ENCODE measurements at places on chromosomes 1 and 21.

- no peak for DNase-seq
Measured at GRCh38 chr1:47676311-47677054, 238.6 kb downstream of the FOXD2 start.

- DNase-seq = no peak
Measured at GRCh38 chr1:98493469-98493868, 168.1 kb upstream of the SNX7 start.

DNA sequence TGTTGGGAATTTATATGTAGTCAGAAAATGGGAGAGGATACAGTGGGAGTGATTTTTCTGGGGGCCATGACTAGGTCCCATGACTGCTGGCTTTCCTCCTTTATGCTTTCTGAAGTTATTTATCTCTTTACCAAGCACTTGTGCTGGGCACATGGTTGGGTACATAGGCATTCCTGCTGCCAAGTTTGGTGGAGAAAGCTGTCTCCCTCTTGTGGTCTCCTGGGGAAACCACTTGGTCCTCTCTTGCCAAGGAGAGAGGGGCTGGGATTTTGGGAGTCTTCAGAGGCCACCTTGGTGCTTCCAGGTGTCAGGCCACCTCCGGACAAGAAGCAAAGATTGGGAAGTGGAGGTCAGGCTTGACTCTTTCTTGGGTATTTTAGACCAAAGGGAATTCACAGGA is 120.2 kb upstream of the KCNE2 start:
- peak; percentile 29 for DNase-seq

- DNase-seq = no peak
Measured at GRCh38 chr1:180179162-180179957, 24.7 kb downstream of the QSOX1 start.

DNA sequence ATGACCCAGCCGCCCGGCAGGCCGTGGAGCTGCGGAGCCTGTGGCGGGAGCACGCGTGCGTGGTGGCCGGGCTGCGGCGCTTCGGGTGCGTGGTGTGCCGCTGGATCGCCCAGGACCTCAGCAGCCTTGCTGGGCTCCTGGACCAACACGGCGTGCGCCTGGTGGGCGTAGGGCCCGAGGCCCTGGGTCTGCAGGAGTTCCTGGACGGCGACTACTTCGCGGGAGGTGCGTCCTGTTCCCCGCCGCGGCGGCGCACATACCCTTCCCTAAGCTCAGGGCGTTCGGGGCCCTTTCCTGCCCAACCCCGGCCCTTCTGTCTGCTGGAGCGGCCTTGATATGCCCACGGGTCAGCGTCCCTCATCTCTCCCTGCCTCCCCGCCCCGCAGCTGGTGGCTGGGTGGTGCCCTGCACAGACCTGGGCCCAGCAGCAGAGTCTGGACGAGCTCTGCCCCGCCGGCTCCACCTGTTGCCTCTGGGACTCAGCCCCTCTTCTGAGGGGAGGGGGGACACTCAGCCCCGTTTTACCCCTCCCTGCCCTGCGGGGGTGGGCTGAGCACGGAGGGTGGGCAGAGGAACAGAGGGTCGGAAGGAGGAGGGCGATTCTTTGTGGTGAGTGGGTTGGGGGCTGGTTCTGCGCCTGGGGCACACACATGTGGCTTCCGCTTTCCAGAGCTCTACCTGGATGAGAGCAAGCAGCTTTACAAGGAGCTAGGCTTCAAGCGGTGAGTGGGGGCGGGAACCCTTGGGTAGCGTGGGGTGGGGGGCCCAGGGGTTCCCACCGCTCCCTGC is 688 bp downstream of the PRXL2B start:
- DNase-seq = no peak

DNA sequence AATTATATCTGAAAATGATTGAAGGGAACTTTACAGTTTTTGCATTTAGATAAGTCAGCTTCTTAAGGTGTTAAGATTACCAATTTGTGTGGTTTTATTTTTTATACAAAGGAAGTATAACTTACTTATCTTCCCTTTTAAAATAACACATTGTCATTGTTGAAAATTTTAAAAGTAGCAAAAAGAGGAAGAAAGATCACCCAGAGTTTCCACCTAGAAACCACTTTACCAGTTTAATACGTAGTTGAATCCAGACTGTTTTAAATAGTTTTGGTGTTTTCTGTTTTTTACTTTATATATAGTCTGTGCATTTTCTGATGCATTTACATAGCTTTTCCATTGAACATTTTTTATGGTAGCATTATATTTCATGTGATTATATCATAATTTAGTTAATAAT is 6.1 kb downstream of the CCDC18 start:
- DNase-seq = no peak

- DNase-seq = no peak
Measured at GRCh38 chr1:106173101-106173500, 883.4 kb upstream of the PRMT6 start.

DNA sequence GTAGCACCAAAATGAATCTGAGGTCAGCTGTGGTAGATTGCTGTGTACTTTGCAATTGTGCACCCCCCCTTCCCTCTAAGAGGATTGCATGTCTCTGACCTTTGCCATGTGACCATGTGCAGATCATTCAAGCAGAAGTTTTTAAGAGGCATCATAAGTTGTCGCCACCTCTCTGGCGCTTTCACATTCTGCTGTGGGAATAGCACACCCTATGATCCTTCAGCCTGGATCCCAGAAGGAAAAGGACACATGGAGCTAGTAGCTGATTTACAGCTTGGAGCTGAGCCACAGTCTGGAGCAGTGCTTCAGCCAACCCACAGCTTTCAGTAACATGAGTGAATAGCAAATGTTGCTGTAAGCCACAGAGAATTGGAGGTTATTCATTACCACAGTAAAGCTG is 158.5 kb downstream of the TSEN15 start:
- DNase-seq = no peak

DNA sequence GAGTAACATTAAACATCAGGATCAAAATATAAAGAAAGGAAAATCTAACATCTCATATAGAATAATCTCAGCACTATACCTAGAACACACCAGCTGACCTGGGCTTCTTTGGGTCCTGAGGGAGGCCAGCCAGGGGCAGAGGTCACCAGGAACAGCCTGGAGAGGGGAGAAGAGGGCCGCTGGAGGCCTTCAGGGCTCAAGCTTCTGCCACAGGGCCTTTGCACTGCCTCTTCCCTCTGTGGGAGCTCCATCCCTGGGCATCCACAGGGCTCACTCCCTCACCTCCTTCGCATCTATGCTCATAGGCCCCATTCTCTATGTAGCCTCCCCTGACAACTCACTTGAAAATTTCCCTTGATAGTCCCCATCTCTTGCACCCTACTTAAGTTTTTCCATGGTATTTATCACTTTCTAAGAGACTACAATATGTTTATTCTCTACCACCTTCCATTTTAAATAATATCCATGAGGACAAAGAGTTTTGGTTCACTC is 73.9 kb downstream of the HIVEP3 start:
- no peak for DNase-seq

- DNase-seq = no peak
Measured at GRCh38 chr1:118300808-118301207, 115.8 kb upstream of the SPAG17 start.

DNA sequence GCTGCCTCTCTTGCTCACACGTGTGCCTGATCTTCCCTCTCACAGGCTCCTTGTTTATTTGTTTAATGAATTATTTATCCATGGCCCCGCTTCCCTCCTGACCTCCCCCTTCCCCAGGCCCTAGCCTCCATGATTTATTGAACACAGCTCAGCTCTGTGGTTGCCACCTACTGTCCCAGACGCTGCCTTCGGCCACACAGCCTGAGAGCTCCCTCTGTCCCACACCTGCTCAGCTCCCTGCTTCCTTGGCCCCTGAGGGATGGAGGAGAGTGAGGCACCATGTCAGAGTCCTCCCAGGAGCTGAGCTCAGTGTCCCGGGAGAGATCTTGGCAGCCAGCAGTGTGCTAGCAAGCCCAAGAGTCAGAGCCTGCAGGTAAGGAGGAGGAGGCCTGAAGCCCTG is 3.1 kb upstream of the EFNA3 start:
- DNase-seq = no peak

DNA sequence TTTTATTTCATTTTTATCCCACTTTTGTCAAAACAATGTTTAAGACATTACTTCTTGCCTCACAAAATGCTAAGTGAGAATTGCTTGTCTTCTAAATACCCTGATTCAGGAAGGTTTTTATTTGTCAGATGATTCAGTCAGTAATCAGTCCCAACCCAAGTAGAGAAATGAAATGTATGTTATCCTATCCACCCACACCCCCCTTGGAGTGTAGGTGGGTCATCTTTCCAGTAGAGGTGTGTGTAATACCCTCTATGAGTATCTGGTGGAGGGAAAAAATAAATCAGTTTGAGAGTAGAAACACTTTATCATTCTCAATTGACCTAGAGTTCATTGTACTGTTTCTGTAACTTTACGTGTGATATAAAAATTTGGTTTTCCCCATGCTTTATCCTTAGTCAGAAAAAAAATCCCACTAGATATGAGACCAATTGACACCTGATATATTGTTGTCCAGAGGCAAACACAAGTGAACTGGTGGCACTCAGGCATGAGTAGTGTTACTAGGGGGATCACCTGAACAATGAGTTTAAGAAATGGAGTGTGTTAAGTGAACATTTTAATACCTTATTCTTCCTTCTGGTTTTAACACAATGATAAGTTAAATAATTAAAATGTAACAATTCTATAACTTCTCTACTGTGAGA is 153.8 kb upstream of the C1orf105 start:
- DNase-seq = no peak

DNA sequence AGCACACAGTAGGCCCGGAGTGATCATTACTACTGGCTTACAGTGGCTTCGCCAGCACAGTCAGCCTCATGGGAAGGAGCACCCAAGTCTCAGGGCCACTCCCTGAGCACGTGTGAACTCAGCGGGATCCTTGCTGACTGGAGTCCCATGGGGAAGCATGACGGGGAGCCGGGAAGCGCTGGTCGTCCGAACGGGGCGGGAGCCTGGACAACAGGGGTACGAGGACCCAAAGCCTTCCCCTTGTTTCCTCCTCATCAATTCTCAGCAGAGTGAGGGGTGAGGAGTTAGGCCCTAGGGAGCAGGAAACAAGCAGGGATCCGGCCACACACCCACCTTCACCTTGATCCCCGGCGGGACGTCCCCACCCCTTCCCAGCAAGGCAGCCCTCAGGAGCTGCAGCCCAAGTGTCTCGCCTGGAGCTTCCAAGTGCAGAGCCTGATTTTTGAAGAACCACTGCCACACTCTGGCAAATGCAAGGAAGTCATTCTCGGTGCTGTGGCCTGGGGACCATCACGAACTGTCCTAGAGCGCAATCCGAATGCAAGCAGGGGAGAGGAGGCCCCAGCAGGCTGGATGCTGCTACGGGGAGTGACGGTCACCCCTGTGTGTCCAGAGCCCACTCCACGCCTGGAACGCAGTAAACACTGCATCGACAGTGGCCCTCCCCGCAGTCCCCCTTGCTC is 35.5 kb downstream of the TOMM20 start:
- peak; percentile 75 for DNase-seq

DNA sequence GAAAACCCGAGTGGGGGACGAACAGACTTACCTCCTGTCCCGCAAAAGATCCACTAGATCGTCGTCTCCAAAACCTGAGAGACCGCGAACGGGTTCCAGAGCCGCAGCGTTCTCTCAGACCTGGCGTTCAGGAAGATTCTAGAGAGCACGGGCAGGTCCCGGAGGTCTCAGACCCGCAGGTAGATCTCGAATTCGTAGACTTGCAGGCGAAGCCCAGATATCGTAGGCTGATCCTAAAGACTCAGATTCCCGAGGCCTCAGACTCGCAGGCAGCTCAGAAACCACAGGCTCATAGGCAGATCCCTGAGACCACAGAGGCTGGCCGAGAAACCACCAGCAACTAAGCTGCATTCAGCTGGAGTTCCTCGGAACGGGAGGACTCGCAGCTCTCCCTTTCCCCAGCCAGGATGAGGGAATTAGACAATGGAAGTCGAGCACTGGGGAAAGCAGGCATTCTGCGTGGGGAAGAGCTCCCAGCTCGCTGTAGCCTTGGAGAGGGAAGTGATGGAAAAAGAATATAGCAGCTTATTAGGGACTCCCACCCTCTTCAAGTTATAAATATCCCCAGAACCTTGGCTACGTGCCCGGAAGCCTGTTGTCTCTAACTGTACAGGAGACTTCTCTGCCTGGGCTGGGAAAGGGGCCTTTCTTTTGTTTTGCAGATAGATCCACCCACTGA is at the start of gene ZNF436:
Gene ZNF436 (minus strand): TSS at position 502 of the 679 bp plus-strand sequence. CDS start 1,831 bp downstream, outside the sequence.
- DNase-seq = peak; percentile 84

- DNase-seq = no peak
Measured at GRCh38 chr1:108817016-108817415, 39.9 kb downstream of the AKNAD1 start.

DNA sequence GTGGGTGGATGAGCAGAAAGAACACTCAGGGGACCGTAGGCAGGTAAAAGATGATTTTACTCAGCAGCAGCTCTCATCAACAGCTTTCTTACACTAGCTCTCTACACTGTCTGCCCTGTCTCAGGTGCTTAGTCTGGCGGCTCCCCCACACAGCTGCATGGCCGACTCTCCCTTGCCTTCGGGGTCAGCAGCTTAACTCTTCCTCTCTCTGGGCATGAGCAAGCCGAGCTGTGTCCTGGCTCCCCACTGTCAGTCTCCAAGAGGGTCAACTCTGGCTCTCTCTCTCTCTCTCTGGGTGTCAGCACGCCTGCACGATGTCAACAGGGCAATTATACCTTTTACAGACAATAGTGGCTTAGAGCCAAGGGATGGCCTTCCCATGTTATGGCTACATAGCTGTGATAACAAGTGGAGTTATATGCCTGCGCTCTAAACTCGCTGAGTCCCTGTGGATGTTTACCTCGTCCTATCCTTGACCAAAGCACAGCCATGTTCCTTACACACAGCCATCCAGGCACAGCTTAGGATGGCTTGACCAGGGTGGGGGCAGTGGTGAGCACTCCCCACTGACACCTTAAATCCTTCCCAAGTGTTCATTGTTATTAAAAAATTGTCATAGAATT is 3.1 kb upstream of the BCL10 start:
- no peak for DNase-seq

DNA sequence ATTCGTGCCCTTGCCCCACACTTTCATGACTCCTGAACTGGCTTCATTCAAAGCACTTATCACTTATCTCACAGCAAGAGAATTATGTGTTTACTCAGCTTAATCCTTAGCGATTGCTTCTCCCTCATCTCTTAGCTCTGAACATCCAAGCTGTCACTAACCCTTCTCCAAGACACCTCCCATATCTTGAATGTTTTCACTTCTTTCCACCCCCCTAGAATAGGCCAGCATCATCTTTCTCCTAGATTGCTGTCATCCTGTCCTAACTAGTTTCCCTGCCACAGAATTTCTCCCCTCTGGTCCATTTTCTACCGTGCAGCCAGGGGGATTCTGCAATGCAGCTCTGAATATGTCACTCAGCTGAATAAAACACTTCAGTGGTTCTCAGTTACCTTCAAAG is 68.6 kb upstream of the SPATA6 start:
- DNase-seq = no peak

GRCh38 chr1:147541672-147542568 is 619 bp downstream of the BCL9 start:
- peak; percentile 47 for DNase-seq

DNA sequence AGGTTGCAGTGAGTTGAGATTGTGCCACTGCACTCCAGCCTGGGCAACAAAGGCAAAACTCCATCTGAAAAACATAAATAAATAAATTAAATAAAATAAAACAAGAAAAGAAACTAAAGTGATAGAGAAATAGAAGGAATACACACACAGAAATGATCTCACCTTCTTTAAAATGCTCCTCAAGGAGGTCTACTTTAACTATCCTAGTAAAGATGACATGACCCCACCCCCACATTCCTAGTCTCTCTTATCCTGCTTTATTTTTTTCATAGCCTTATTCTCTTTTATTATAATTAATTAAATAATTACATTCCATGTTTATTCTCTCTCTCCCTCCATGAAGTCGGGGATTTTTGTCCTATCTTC is 18.0 kb upstream of the CR1L start:
- no peak for DNase-seq

Data from BE2C (cell line).